Fibroblast of mammary gland (primary cell): ENCODE measurements at places on chromosomes 6 and 20.

GRCh38 chr20:64026-64603, 23.4 kb upstream of the DEFB125 start:
- no peak for DNase-seq

DNA sequence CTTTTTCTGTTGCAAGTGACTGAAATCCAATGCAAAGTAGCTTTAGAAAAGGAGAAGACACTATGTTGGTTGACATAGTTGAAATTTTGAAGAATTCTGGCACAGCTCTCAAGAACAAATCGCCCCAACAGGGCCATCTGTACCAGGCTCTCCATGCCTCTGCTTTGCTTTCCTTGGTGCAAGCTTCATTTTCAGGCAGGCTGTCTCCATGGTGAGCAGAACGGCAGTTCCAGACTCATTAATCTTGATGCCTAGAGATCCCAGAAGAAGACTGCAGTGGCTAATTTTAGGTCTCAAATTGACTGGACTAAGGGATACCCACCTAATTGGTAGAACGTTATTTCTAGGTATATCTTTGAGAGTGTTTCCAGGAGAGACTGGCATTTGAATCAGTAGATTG, 950.7 kb upstream of the FLRT3 start:
- DNase-seq: no peak

- DNase-seq: no peak
These were observed 1.3 kb downstream of the SLC16A10 start for GRCh38 chr6:111088668-111089003.

- peak; percentile 50 for DNase-seq
These were observed 3.7 kb downstream of the GRIK2 start for GRCh38 chr6:101397199-101397598.

GRCh38 chr6:23244300-23244699, 674.9 kb downstream of the HDGFL1 start:
- peak; percentile 94 for DNase-seq

DNA sequence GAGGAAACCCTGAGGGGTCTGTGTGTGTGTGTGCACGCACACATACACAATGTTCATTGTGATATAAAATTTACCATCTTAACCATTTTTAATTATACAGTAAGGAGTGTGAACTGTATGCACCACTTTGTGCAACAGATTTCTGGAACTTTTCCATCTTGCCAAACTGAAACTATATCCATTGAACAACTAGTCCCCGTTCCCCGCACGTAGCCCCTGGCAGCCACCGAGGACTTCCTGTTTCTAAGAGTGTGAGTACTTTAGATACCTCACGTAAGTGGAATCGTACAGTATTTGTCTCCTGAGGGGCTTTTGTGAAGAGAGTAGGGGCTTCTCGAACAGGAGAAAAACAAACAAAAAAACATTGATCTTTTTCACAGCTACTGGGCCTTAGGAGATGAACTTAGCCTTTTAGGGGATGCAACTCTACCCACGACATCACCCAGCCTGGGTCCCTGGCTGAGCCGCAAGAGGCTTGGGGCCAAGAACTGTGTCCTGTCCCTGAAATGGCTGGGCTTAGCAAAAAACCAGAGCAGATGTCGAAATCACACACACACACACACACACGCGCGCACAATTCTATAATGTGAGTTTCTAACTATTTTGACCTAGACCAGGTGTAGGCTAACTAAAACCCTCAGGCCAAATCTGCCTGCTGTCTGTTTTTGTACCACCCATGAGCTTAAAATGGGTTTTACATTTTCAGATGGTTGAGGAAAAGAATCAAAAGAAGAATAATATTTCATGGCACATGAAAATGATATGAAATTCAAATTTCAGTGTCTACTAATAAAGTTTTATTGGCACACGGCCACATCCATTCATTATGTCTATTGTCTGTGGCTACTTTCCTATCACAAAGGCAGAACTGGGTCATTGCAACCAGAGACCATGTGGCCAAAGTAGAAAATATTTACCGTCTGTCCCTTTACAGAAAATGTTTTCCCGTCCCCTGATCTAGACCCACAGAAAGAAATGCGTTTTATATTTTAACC, 144.2 kb downstream of the EYA2 start:
- no peak for DNase-seq

GRCh38 chr6:109397020-109397419, 14.8 kb upstream of the CD164 start:
- DNase-seq: peak; percentile 35

DNA sequence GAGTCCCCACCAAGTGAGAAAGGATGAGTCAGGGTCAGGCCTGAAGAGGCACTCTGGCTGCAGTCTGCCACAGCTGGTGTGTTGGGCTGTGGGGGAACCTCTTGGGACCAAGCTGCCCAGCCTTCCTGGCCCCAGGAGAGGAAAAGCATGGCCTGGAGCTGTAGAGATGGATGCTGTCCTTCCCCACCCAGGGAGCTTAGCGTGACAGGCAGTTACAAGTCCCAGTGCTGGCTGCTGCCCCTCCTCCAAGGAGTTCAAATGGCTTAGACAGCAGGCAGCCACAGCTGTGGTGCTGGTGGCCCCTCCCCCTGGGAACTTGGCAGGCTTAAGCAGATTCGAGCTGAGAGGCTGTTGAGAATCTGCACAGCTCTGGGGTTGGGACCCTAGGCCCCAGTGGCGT, 253.2 kb downstream of the PLCB1 start:
- DNase-seq: peak; percentile 48

DNA sequence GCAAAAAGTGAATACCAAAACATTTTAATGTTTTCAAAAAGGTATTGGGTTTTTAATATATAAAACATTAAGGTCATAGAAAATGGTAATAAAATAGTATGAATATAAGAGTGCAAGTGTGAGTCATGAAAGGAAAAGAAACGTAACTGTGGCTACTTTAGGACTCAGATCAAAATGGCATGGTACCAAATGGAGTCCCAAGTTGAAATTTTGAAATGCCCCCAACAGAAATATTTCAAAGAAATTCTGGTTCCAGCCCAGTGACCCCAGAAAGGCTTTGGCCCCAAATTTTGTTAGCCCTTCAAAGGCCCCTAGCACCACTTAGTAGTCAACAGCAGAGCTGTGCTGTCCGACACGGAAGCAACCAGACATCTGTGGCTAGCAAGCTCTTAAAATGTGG, 6.0 kb downstream of the COL12A1 start:
- peak; percentile 74 for DNase-seq

- no peak for DNase-seq
These were observed 261.0 kb downstream of the DOK5 start for GRCh38 chr20:54736421-54736820.

DNA sequence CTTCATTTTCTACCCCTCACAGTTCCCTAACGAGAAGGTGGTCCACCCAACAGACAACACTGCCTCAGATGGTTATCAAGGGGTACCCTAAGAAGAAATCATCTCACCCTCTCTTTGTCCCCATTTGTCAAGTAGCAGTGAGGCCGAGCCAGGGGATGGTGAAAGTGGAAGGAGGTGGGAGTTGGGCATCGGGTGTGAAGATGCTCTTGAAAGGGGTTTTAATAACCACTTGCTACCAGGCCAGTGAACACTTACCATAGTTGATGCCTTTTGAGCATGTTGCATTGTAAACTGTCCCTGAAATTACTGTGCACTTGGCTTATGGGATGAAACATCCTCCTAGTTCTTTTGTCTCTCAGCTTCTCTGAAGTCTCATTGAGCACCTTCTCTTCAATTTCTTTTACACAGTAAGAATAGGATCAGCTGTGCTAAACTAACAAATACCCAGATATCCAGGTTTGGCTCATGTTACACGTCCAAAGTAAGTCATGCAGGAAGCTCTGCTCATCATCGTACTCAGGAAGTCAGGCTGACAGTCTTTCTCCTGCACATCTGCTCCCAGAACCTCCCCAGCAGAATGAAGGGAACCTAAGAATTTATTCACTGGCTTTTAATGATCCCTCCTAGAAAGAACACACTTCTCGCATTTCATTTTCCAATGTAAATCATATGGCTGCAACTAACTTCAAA, 13.3 kb downstream of the HLA-DPB1 start:
- no peak for DNase-seq

DNA sequence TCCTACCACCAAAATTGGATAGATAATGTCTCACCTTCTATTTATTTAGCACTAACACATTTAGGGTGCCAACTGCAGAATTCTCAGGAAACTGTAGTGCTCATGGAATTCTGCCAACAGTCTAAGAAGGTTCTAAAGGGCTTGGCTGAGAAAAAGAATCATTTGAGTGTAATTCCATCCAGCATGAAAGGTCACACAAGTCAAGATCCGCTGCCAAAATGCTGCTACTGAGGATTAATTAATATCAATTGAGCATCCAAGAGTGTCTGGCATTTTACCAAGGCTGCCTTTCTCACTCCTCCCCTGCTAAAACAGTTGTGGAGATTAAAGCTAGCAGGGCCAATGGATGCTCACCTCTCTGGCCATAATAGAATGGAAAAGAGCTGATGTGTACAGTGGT, 112.7 kb downstream of the FHL5 start:
- DNase-seq: no peak

GRCh38 chr6:29943053-29943966, 978 bp downstream of the HLA-A start:
- no peak for DNase-seq

- DNase-seq: no peak
These were observed 245.7 kb downstream of the EPM2A start for GRCh38 chr6:145489583-145489982.

GRCh38 chr6:11341867-11342266, 109.4 kb upstream of the NEDD9 start:
- peak; percentile 61 for DNase-seq

GRCh38 chr6:2230659-2231277, 14.6 kb downstream of the GMDS start:
- DNase-seq: no peak

DNA sequence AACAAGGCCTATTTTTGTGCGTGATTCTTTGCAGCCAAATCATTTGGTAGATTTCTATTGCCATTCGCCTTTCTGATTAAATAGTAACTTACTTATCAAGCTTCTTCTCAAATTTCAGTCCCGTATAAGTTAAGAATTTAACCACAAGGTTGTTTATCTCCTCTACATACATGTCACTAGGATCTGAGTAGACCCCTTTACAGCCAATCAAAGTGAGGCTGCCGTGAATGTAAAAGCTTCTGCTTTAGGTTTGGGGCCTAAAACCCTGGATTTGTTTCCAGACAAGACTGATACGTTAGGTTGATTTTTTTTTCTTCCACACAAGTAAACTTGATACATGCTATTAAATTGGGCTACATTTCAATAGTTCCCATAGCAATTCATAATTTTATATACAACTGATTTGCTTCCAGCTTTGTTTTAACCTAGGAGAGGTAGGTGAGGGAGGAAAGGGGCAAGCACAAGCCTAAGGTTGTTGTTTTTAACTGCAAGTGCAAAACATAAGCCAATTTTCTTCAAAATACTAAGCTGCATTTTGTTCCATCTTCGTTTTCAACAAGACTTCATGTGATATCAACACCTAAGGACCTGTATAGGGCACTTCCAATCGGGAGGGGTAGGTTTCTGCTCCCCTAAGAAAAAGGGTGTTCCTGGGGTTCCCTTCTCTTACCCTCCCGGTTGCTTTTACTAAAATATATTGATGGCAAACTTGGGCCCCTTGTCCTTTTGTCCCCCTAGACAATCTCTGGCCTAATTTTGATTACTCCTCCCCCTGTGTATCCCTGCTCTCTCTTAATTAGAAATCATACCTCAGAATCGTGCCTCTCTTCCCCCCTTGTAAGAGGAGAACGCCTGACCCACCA, 1.7 kb downstream of the RANBP9 start:
- peak; percentile 56 for DNase-seq

- peak; percentile 12 for DNase-seq
These were observed 93.8 kb upstream of the BCLAF1 start for GRCh38 chr6:136383268-136383937.

GRCh38 chr20:53352727-53353440, 240.8 kb downstream of the ZNF217 start:
- DNase-seq: peak; percentile 4

DNA sequence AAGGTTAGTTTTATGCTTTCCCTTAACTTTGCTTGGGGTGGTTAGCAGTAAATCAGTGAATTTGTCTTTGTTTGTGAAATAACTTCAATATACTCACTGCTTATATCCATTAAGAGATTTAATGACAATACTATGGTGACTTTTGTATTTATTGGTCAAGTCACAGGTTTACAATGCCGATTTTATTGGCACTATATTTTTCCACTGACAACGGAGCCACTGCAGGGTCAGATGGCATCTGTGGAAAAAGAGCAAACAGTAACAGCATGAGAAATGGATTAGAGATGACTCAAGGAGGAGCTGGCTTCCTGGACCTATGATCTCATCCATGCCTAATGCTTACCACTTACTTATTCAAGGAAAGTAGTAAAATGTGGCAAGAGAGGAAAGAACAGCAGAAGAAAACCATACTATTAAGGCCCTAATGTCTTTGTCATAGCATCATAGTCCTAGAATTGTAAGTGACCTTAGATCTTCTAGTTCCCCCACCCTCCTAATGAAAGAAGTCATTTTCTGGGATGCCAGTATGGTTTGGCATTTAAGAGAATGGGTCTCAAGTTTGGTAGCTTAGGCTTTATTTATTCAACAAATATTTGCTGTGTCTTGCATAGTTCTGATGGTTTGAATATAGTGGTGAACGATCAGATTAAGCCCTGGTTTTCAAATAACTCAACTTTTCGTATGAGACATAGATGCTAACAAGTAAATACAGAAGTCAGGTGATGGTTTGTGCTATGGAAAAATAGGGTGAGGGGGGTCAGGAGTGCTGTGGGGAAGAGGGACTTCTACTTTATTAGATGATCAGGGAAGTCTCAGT, 18.5 kb downstream of the RNF144B start:
- DNase-seq: peak; percentile 95

DNA sequence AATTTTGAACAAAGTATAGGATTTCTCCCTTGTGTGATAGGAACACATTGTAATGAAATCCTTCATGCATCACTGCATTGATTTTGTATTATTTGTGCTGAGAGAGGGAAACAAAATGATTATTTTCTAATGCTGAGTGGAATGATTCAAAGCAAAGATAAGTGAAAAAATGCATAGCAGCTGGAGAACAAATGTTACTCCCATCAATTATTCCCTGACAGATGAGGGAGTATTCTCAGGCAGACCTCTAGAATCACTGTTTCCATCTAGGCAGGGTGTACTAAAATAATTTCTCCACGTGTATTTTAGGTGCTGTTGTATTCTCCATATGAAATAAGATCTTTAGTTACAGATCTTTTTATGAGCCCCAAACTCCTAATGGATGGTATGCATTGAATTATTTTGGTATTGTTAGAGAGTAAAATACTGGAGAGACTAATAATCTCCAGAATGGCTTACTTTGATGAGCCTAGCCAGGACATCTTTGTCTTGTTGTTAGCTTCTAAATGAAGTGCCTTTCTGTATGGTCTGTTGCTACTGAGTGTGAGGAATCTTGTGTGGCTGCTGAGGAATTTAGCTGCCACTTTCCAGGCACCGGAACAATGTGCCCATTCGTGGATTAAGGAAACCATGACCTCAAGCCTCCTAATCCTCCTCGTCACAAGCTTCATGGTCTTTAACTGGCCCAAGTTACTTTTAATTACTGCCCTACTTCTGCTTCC, 39.6 kb downstream of the RNF217 start:
- no peak for DNase-seq

- DNase-seq: no peak
These were observed 11.6 kb downstream of the CCN6 start for GRCh38 chr6:112065426-112065986.

- no peak for DNase-seq
These were observed 45.8 kb upstream of the PIM1 start for GRCh38 chr6:37123957-37124729.
